ENCODE measurements at places on chromosomes 6 and 20.

GRCh38 chr20:34946661-34947060 lies 8.9 kb downstream of the GSS start:
- no peak for DNase-seq

GRCh38 chr20:37301558-37301957 lies 12.1 kb downstream of the MANBAL start:
- no peak for DNase-seq

- DNase-seq = no peak
These were observed 75.8 kb upstream of the E2F3 start for GRCh38 chr6:20325641-20326421.

DNA sequence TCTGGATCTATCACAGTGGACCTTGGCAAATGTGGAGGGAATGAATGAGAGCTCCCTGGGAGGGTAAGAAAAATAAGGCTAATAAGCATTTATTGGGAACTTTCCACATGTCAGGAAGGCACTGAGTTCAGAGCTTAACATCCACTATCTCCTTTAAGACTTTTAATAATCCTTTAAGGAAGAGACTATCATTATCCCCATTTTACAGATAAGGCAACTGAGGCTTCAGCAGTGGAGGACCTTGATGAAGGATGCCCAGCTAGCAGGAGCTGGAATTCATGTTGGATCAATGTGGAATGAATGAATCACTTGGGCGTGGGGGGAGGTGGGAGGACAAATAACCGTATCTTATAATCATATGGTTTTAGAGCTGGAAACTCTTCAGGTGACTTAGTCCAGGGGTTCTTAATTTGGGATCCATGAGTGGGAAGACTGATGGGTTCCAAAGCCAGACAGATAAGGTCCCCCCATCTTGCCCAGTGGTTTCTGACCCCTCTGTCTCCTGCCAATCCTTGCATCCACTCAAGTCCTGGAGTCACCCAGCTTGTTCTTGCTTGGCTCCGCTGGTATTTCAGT lies 54.9 kb downstream of the CD40 start:
- DNase-seq = no peak

Data from fibroblast of skin of left biceps (primary cell).